ENCODE measurements at places on chromosomes 2 and 18.

DNA sequence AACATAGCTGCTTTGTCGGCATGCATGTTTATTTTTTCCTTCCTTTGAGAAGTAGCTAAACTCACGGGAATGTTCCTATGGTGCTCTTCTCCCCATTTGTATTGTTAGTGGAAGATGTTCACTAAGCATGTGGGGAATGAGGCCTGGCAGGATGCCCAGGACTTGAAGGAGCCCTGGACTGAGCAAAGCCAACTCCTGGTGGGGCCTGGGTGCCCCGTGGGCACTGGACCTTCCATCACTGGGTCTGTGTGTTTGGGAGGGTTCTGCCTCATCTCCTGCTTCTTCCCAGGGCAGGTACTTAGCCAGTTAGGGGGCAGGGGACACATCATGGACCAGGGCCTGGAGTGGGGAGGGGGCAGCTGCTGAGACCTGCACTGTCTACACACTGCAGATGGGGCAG, 49.3 kb downstream of the ACAA2 start:
- no peak for DNase-seq

DNA sequence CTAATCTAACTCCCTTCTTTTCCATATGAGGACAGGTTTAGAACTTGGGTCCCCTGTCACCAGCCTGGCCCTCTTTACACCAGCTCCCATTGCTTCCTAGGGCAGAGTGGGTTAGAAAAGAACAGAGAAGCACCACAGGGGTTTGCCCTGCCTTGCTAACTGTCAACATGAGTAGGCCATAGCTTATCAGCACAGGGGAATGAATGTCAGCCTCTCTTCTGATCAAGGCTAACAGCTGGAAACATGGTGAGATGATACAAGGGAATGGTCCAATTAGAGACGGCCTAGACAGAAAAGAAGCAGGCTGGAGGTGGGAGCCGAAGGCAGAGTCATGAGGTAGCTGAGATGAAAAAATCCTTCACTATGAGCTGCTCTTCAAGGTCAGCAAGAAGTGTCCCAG, 189.4 kb upstream of the ACAA2 start:
- DNase-seq, result no peak

DNA sequence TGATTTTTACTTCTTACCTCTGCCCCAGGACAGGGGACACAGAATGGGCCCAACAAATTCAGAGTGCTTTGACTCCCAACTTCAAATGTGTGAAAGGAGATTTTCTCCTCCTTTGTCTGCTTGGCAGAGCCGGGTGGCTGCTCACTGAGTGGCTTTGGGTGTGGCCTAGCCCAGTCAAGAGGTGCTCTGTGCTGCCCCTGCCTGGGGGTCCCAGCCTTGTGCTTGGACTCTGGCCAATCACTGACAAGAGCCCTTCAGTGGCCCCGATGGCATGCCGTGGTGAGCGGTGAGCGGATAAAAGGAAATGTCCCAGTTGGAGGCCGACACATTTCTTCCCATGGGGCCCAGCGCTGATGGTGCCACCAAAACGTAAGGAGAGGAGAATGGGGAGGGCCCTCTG, 259.2 kb downstream of the CELF4 start:
- DNase-seq, result no peak

GRCh38 chr2:156423674-156424282, 12.4 kb upstream of the GPD2 start:
- no peak for DNase-seq

- no peak for DNase-seq
Observed at GRCh38 chr2:173205375-173205774, 129.7 kb downstream of the MAP3K20 start.

Data from fibroblast of skin of left biceps (primary cell).